CD8-positive, alpha-beta memory T cell (primary cell): ENCODE measurements at places on chromosomes 1 and 21.

DNA sequence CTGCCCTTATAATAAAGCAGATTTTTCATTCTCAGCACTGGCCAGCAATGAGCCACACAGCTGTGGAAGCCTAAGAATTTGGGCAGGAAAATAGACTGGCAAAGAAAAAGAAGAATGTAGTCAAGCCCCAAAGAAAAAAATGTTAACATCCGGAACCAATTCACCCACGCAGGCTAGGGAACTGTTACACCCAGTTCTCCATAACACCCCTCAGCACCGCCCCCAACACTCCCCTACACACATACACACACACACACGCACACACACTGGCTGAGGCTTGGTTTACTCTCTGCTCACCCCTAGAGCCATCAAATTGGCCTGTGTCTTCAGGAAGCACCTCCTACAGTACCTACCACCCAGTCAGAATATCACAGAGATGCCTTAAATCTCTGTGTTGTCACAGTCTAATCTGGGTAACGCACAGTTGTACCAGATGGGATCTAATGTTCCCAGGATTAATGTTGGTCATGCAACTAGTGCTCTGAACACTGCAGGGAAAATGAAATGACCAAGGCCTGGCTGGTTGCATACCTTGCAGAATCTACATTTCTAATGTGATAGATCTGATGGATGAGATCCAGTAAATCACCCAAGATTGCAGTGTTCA lies 14.5 kb downstream of the TBX15 start:
- H3K27ac ChIP-seq = no peak overlapping the region
- no peaks in the 10 kb centered on the region for H3K4me1 ChIP-seq
- no peak overlapping the region for H3K4me3 ChIP-seq

- H3K4me3 ChIP-seq = no peak overlapping the region
- H3K27ac ChIP-seq = no peak overlapping the region
- DNase-seq = no peak
- H3K27me3 ChIP-seq = no peaks in the 10 kb centered on the region
These were observed 191.2 kb upstream of the SGIP1 start for GRCh38 chr1:66342707-66343106.

DNA sequence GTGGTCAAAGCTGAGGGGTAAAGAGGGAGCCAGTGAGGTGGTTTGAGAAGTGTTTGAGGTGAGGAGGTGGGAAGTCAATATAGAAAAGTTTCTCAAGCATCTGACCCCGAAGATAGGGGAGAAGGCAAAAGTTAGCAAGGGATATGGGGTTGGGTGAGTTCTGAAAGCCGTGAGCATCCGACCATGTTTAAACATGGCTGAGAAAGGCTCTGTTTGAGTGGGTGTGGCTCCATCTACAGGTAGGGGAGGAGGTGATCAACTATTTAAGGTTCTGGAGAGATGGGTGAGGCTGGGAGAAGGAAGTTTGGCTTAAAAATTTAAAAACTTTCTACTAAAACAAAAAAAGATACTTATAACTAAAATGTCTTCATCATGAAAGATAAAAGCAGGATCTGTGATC lies 273.8 kb downstream of the KCNJ6 start:
- peak; percentile 4 for DNase-seq
- H3K4me1 ChIP-seq = no peaks in the 10 kb centered on the region
- peaks cover 3% of the 10 kb centered on the region for H3K27me3 ChIP-seq
- H3K36me3 ChIP-seq = no peaks in the 10 kb centered on the region
- no peak overlapping the region for H3K27ac ChIP-seq

DNA sequence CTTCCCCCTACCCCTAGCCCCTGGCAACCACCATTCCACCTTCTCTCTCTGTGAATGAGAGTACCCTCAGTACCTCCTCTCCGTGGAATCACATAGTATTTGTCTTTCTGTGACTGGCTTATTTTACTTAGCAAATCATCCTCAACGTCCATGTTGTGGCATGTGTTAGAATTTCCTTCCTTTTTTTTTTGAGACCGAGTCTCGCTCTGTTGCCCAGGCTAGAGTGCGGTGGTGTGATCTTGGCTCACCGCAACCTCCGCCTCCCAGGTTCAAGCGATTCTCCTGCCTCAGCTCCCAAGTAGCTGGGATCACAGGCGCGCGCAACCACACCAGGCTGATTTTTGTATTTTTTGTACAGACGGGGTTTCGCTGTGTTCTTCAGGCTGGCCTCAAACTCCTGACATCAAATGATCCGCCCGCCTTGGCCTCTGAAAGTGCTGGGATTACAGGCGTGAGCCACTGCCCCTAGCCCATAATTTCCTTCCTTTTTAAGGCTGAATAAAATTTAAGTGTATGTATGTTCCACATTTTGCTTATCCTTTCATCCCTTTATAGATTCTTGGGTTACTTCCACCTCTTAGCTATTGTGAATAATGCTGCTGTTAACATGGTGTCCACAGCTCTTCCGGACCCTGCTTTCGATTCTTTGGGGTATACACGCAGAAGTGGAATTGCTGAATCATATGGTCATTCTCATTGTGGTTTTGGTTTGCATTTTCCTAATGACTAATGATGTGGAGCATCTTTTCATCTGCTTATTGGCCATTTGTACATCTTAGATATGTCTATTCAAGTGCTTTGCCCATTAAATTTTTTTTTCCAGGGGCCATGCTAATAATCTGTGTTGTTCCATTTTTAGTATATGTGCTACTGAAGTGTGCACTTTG lies 32.3 kb downstream of the ERRFI1 start:
- no peaks in the 10 kb centered on the region for H3K27me3 ChIP-seq
- no peak for DNase-seq
- H3K36me3 ChIP-seq = no peaks in the 10 kb centered on the region
- H3K4me3 ChIP-seq = no peak overlapping the region

GRCh38 chr1:209839875-209840546 lies 12.2 kb downstream of the UTP25 start:
- no peaks in the 10 kb centered on the region for H3K4me1 ChIP-seq
- H3K27me3 ChIP-seq = no peaks in the 10 kb centered on the region
- no peak overlapping the region for H3K4me3 ChIP-seq
- no peak for DNase-seq

GRCh38 chr1:154492115-154492514 lies 9.9 kb upstream of the TDRD10 start:
- no peak for DNase-seq
- H3K4me1 ChIP-seq = peaks cover 37% of the 10 kb centered on the region
- H3K4me3 ChIP-seq = no peak overlapping the region
- no peak overlapping the region for H3K27ac ChIP-seq
- H3K36me3 ChIP-seq = no peaks in the 10 kb centered on the region

DNA sequence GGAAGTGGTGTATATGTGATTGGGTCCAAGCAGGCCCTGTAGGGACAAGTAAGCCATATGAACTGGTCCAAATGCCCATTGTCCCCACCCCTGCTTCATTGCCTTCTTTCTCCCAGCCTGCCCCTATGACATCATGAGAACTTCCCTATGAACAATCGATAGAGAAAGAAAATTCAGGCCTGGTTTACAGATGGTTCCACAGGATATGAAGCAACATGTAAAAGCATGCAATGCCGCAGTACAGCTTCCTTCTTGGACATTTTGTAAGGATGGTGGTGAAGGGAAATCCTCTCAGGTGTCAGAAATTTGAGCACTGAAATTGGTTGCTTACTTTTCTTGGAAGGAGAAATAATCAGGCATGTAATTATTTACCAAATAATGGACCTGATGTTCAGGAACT lies 581.7 kb downstream of the MRPL39 start:
- H3K4me3 ChIP-seq = no peak overlapping the region
- H3K27ac ChIP-seq = no peak overlapping the region
- H3K27me3 ChIP-seq = no peaks in the 10 kb centered on the region
- no peak for DNase-seq
- H3K36me3 ChIP-seq = no peaks in the 10 kb centered on the region
- no peaks in the 10 kb centered on the region for H3K4me1 ChIP-seq

GRCh38 chr1:169999331-169999741 lies 75.2 kb downstream of the KIFAP3 start:
- DNase-seq = no peak
- no peaks in the 10 kb centered on the region for H3K4me1 ChIP-seq
- H3K27ac ChIP-seq = no peak overlapping the region
- H3K36me3 ChIP-seq = no peaks in the 10 kb centered on the region

- H3K4me1 ChIP-seq = no peaks in the 10 kb centered on the region
- no peak for DNase-seq
- no peak overlapping the region for H3K27ac ChIP-seq
- H3K36me3 ChIP-seq = no peaks in the 10 kb centered on the region
- H3K4me3 ChIP-seq = no peak overlapping the region
These were observed 41.9 kb upstream of the SERBP1 start for GRCh38 chr1:67472056-67472455.

- DNase-seq = no peak
- H3K4me1 ChIP-seq = no peaks in the 10 kb centered on the region
- H3K4me3 ChIP-seq = no peak overlapping the region
- H3K36me3 ChIP-seq = no peaks in the 10 kb centered on the region
These were observed 70.1 kb downstream of the PCBP3 start for GRCh38 chr21:45713613-45714012.

DNA sequence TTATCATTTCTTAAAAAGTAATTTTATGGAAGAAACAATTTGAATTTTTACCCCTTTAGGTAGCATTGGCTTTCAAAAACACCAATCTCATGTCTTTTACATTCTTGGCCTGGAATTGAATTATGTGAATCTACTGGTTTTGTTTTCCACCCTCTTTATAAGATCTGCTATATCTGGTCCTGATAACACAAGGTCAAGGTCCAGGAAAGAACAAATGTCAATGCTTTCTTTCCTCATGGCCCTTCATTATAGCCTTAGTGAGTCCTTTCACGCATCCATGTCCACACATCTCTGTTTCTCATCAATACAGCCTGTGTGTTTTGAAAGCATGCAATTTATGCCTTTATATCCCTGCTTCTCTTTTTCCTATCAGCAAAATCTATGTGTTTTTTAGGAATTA lies 24.0 kb upstream of the DR1 start:
- H3K36me3 ChIP-seq = no peaks in the 10 kb centered on the region
- no peak for DNase-seq

DNA sequence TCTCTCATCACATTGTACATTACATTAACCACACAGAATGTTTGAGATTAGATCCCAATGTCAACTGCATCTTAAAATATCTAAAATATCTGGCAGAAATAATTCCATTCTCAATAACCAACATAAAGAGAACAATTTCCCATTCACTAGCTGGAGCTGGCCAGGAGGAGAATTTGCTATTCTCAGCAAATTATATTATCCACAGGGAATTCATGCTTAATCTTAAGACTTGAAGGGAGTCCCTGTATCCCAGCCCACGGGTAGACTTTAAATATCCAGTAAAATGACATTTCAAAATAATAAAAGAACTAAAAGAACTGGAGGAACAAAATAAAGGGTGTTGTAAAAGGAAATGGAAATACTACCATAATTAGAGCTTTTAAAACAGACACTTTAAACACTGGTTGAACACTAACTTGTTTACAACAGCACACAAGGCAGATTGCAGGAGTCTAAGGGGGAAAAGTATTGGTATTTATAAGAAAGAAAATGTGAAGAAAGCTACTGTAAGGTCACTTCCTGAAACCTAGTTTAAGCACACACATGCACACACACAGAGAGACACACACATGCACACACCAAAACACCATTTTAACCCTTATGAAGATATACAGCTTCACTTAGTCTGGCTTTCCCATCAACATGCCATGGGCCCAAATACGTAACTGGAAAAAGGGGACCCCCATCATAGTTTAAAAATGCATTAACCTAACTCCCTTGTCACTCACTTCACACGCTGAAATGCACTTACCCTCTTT lies 107.0 kb downstream of the PTPN14 start:
- H3K27ac ChIP-seq = no peak overlapping the region
- no peaks in the 10 kb centered on the region for H3K27me3 ChIP-seq

GRCh38 chr1:7847599-7847998 lies 5.3 kb downstream of the UTS2 start:
- H3K27ac ChIP-seq = no peak overlapping the region
- no peaks in the 10 kb centered on the region for H3K36me3 ChIP-seq
- no peak for DNase-seq
- no peak overlapping the region for H3K4me3 ChIP-seq

- no peaks in the 10 kb centered on the region for H3K4me1 ChIP-seq
- no peak overlapping the region for H3K27ac ChIP-seq
- no peak overlapping the region for H3K4me3 ChIP-seq
- no peaks in the 10 kb centered on the region for H3K36me3 ChIP-seq
- no peaks in the 10 kb centered on the region for H3K27me3 ChIP-seq
- no peak for DNase-seq
These were observed 73.0 kb upstream of the TLR5 start for GRCh38 chr1:223216074-223216473.

- no peak overlapping the region for H3K27ac ChIP-seq
- DNase-seq = no peak
- H3K4me1 ChIP-seq = no peaks in the 10 kb centered on the region
- no peaks in the 10 kb centered on the region for H3K27me3 ChIP-seq
- H3K4me3 ChIP-seq = no peak overlapping the region
These were observed 14.6 kb downstream of the SDC3 start for GRCh38 chr1:30893776-30894507.

GRCh38 chr1:186042230-186042629 lies 308.0 kb downstream of the HMCN1 start:
- H3K4me1 ChIP-seq = no peaks in the 10 kb centered on the region
- no peak for DNase-seq
- no peak overlapping the region for H3K27ac ChIP-seq

DNA sequence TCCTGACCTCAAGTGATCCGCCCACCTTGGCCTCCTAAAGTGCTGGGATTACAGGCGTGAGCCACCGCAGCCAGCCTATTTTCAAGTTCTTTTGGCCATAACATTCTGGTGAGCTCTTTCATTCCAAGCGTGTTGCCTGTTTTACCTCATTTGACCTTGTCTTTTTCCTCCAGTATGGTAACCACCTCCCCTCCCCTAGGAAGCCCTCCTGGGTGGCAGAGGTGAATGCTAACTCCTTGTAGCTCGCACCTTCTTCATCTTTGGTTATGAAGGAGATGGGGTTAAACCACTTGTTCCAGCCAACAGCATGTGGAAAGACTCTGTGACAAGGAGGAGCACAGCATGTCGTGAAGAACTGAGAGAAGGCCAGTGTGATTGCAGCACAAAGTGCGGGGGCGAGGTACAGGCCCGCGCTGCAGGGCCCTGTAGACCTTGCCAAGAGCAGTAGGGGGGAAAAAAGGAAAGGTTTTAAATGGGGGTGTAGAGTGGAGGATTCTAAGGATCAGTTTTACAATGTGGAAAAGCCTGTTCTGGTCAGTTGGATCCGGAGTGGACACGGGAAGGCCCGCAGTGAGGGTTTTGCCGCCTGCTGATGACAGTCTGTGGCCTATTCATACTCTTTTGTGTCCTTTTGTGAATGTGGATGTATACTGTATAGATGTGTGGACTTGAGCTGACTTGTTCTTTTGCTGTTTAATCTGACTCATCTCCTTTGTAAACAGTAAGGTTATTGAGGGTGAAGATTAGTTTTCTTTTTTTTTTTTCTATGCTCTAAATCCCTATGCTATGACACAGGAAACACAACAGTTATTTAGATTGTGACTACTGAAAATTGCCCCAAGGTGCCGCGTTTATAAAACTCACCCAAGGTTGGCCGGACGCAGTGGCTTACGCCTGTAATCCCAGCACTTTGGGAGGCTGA lies 7.5 kb upstream of the ZNF436 start:
- H3K4me1 ChIP-seq = no peaks in the 10 kb centered on the region
- H3K36me3 ChIP-seq = no peaks in the 10 kb centered on the region
- DNase-seq = no peak
- H3K27me3 ChIP-seq = no peaks in the 10 kb centered on the region
- H3K27ac ChIP-seq = peak overlapping the region; percentile 79

- no peak overlapping the region for H3K4me3 ChIP-seq
- H3K4me1 ChIP-seq = no peaks in the 10 kb centered on the region
- no peaks in the 10 kb centered on the region for H3K36me3 ChIP-seq
- DNase-seq = no peak
These were observed 30.3 kb upstream of the TRABD2B start for GRCh38 chr1:48027533-48027835.
